ENCODE measurements at places on chromosomes 3 and 15.

- no peak for DNase-seq
Observed at GRCh38 chr15:43317566-43318184, 12.7 kb downstream of the LCMT2 start.

- DNase-seq = no peak
Observed at GRCh38 chr3:54731732-54732445, 196.0 kb downstream of the LRTM1 start.

DNA sequence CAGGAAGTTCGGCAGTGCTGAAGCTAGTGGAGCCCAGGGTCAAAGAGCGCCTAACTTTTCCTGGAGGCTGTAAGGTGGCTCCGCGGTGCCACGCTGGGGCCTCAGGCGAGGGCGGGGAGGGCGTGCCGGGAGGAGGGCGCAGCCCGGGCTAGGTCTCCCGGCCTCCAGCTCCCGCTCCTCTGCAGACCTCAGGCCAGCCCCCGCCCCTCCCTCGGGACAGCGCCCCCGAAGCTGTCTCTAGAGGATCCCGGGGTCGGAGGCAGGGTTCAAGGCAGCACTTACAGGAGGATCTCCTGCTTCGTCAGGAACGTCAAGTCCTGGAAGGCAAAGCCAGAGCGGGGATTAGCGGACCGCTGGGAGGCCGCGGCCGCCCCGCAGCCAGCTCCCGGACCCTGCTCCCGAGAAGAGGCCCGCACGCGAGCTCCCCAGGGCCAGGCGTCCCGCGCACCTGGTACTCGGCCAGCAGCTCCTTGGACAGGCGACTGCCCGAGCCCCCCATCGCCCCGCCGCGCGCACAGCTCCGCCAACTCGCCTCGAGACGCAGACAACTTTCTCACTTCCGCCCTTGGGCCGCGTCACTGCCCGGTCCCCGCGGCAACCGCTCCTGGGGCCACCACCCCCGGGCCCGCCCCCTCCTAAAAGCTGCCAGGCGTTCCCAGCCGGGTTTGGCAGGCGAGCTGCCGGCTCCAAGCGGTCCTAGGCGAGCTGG is at the start of gene CIB1:
Gene CIB1 (minus strand): TSS at position 555 of the 709 bp plus-strand sequence. CDS start 56 bp downstream, at position 499.
- peak; percentile 92 for DNase-seq

DNA sequence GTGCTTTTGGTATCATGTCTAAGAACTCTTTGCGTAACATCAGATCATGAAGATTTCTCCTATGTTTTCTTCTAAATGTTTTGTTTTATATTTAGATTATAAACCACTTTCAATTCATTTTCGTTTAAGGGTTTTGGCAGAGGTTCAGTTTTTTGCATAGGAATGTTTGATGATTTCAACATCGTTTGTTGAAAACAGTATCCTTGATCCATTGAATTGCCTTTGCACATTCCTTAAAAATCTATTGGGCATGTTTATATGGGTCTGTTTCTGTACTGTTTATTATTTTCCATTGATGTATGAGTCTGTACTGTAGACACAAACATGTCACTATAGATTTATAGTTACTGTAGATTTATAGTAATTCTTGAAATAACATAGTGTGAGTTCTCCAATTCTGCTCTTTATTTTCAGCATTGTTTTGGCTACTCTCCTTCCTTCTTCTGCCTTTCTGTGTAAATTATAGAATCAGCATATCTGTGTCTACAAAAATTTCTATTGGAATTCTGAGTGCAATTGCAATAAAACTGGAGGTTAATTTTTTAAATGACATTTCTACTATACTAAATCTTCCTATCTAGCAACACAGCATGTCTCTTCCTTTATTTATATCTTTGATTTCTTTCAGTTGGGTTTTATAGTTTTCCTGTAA is 374.0 kb downstream of the SV2B start:
- DNase-seq = no peak

- DNase-seq = no peak
Observed at GRCh38 chr3:14424711-14425580, 22.5 kb downstream of the SLC6A6 start.

GRCh38 chr3:4749567-4750002 is 229.7 kb upstream of the BHLHE40 start:
- DNase-seq = no peak
